RWPE1 (cell line): ENCODE measurements at places on chromosomes 4 and X.

- no peak for DNase-seq
Measured at GRCh38 chrX:3252744-3253143, 93.7 kb downstream of the MXRA5 start.

DNA sequence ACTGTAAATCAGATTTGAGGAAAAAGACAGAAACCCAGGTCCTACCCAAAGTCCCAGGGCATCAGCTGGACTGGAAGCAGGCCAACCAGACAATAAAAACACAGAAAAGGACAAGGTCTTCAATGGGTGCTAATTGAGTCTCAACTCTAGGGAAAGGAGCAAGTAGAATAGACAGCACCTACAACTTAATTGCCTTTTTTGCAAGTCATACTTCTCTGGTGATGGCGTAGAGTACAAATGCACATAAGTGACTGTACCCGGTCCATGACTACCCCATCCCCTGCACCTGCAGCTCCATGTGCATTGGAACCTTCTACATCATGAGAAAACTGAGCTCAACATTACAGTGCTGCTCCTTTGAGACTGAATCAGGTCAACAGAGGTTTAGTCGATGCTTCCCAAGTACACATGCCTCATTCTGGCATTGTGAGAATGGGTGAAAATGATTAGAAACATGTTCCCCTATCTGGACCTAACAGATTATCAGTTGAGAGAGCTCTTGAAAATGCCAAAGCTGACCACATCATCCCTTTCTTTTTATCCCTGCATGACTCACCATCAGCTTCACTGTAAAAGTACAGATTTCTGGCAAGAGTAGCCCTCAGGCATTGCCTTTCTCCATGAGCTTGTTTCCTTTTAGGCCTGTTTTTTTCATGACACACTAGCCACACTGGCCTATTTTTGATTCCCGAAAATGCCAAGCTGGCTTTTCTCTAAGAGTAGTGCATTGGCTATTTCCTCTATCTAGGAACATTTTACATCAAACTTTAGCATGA is 298.3 kb downstream of the HS3ST1 start:
- peak; percentile 13 for DNase-seq

GRCh38 chr4:149735796-149736195 is 79.8 kb downstream of the IQCM start:
- DNase-seq = no peak

DNA sequence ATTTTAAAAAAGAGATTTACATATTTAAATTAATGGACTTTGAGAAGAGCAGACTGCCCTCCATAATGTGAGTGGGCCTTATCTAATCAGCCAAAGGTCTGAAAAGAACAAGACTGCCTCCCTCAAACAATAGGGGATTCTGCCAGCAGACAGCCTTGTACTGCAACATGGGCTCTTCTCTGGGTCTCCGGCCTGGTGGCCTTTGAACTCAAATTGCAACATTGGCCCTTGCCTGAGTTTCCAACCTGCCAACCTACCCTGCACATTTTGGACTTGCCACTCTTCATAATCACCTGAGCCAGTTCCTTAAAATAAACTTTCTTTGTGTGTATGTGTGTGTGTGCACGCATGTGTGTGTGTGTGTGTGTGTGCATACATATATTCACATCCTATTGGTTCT is 90.8 kb upstream of the OTUD4 start:
- DNase-seq = no peak

DNA sequence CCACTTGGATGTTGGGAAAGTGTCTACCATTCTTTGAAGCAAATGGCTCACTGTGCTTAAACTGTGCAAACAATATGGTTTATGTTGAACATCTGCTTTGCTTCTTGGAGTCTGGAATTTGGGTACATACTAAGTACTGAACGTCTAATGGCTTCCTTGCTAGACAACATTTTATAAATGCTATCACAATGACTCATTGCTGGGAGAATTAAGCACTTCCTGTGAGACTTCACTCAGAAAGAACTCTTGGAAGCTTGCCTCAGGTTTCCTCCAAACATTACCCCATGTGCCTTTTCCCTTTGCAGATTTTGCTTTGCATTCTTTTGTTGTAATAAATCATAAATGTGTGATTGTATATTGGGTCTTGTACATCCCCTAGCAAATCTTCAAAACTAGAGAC is 139.7 kb downstream of the PACRGL start:
- peak; percentile 70 for DNase-seq

- no peak for DNase-seq
Measured at GRCh38 chr4:11209826-11210225, 218.9 kb downstream of the HS3ST1 start.

DNA sequence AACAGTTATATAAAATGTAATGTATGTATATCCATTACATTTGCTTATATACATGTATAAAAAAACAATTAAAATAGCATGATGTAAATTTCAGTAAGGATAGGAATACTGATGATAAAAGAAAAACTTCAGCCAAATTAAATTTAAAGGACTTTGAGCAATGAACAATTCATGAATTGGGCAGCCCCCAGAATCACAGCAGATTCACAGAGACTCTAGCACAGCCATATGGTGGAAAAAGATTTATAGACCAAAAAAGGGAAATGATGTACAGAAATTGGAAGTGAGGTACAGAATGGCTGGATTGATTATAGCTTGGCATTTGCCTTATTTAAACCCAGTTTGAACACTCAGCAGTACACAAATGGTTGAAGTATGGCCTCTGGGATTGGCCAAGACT is 34.7 kb upstream of the RAB40AL start:
- DNase-seq = no peak

GRCh38 chr4:179095585-179096221 is 1653.5 kb upstream of the AGA start:
- no peak for DNase-seq

DNA sequence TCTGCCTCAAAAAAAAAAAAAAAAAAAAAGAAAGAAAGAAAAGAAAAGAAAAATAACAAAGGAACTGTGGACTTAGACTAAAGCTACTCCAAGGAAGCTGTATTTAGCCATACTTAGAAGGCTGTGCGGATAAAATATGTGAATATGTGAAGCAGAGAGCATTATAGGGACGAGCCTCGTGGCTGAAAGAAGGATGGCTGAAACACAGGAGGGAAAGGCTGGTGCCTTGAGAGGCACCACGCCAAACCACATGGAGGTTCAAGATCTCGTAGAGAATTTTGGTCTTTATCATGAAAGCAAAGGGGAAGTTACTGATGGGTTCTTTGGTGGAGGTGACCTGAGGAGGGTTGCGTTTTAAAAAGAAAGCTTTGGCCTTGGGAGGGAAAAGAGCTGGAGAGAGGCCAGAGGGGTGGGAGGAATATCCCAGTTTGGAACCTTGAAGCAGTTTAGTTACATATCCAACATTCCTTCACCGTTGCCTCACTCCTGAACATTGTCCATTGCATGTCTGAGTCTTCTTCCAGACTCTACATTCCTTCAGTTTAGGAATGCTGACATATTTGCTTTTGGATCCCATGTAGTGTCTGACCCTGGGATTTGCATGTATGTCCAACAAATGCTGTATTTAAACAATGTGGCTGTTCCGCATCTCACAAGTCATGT is 82.5 kb downstream of the CPE start:
- no peak for DNase-seq

GRCh38 chr4:82780752-82781231 is 17.8 kb downstream of the SCD5 start:
- DNase-seq = no peak

DNA sequence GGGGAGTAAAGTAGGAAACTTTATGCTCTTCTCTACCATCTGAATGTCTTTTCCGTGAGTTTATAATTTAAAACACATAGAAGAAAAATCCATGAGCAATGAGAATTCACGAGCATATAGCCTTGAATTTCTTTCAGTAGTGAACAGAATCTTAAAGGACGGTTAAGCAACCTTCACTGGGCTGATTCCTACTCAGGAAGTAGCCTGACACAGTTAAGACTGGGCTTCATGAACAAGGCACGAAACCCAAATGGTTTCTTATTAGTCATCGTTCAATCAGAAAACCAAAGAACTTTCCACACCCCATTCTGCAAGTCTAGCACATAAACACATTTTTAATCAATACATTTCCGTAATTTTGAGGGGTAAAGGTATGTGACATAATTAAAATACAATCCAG is 95.8 kb downstream of the SH3KBP1 start:
- peak; percentile 1 for DNase-seq
